ENCODE measurements at places on chromosomes 12 and 14.

DNA sequence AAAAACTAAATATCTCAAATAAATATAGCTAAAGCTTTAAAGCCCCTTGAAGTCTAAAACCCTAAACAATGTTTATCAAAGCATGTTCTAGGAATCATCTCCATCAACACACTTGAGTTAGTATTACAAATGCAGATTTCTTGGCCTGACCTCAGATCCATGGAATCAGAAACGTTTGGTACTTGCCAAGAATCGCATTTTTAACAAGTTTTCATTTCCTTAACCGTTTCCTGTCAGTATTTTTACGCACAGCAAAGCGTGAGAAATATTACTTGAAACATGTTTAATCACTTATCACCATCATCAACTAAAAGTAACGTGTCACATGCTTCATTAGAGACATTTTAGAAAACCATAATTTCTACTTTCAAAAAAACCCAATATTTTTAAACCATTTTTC, 9.7 kb downstream of the SLCO1C1 start:
- DNase-seq, result no peak

DNA sequence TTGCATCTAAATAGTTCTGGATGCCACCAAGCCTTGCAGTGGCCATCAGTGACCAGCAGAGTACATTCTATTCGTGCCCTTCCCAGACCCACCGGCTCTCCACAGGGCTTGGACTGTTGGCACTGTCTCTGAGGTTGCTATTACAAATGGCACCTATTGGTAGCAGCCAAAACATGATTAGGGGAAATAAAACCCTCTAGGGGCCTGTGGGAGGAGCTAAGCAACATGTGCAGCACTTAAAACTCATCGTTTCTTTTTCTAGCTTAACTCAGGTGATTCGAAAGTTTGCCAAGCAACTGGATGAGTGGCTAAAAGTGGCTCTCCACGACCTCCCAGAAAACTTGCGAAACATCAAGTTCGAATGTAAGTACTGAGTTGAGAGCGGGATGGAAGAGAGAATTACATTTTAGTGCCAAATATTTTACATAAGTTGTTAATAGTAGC, 65.4 kb upstream of the RIC8B start:
- DNase-seq, result no peak

GRCh38 chr12:15772405-15773018, 16.7 kb downstream of the EPS8 start:
- no peak for DNase-seq

- DNase-seq, result no peak
Observed at GRCh38 chr12:115474539-115475353, 790.8 kb upstream of the TBX3 start.

DNA sequence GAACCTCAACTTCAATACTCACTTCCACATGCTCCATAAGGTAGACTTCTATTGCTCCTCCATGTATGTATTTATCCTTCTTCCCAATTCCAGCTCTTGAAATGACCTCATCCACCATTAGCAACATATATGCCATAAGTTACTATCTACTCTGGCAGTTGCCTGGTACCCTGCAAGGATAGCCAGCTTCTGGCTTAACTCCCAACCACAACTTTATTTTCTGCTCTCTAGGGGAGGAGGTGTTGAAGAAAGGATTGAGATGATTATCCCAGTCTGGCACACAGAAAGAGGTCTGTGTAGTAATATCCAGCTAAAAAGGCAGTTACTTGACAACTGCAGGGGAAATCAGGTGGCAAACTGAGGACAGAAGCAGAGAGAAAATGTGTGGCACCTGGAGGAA, 71.5 kb upstream of the MDM1 start:
- no peak for DNase-seq

DNA sequence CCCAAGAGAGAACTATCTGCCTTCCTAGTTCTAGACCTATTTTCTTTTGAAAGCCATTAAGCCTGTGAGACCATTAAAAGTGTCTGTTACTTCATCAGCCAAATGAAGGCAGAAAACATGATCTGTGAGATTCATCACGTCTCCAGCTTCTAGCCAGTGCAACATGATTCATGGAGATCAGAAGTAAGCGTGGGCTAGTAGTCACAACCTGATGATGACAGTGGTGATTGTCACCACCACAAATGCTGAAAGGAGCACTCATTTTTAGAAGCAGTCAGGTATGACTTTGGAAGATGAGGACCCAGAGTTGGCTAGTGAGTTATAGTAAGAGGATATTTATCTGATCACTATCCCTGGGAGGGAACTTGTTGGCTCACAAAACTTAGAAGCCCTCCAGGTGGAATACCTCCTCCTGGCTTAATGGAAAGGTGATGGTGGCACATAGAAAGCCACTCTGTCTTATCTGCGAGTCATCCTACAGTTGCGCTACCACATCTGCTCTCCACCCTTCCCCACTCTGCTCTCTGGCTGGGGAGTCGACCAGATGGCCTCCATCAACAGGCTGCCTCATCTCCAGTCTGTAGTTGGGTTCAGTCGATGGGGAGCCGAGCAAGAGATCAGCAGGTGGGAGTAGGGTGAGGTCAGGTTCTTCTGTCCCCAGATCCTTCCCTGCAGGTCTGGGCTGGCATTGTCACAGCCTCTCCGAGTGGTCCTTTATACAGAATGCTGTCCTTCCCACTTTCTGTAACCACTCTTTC, 317.6 kb upstream of the FKBP4 start:
- DNase-seq, result no peak

DNA sequence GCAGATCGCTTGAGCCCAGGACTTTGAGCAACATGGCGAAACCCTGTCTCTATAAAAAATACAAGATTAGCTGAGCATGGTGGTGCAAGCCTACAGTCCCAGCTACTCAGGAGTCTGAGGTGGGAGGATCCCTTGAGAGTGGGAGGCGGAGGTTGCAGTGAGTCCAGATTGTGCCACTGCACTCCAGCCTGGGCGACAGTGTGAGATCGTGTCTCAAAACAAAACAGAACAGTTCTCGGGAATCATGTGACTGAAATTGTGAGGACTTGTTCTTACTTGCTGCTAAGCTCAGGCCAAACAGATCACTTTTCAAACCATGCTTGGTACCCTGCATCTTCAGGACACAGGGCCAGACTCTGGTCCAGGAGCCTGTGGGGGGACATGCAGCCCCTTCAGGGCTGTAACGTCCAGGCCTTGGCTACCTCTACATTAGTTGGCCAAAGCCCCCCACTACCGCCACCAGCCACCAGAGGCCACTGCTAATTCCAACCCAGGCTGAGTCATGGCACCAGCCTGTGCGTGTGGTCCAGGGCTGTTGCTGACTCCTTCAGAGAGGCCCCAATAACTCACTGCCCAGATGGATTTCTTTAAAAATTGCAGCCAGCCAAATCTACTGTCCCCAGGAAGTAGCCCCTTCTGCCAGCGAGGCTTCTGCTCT, 33.4 kb upstream of the SYNDIG1L start:
- DNase-seq, result no peak

DNA sequence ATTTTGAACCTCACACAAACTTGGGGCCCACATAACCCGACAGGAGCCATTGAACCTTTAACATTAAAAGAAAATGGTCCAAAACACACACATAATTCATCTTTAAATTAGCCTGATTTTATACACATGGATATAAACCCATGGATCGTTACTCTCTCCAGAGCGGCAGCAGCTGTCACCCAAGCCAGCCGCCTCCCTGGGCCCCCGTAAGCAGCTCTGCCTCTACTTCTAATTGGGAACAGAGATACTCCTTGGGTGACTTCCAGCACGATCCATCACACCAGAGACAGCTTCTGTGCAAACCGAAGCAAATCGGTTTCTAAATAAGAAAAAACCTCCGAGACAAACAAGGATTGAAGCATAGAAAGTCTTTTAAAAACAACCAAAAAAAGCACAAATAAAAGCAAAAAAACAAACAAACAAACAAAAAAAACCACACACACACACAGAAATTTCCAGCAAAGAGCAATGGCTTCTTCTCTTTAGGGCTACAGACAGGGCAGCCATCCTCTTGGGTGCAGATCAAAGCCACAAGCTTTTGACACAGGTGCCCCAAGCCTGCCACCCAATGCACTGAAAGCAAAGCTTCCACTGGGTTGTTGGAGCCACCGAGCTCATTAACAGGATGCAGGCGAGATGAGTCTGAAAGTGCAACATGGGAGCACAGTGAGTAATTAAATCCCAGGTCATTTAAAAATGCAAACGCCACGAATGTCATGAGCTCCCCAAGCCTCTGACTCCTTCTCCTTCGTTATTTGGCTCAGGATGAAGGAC, 156.9 kb downstream of the DPF3 start:
- DNase-seq, result no peak

GRCh38 chr14:71591929-71592328, 340.3 kb upstream of the RGS6 start:
- no peak for DNase-seq
